ENCODE measurements at places on chromosomes 11 and 22.

DNA sequence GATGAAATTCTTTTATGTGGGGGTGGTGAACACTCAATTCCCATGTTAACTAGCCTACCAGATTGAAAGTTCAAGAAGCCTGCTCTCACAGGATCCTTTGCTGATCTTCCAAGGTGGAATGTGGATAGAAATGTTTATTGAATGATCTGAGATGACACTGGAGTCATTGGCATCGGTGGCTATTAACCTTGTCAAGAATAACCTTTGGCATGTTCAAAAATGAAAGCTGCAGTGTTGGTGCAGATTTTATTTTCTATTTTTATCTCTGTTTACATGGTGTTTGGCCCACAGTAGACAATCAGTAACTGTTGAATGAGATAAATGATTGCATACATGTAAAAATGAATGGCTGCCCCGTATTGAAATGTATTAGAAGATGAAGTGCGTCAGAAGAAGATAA is 19.0 kb downstream of the MCAM start:
- no peak for DNase-seq

DNA sequence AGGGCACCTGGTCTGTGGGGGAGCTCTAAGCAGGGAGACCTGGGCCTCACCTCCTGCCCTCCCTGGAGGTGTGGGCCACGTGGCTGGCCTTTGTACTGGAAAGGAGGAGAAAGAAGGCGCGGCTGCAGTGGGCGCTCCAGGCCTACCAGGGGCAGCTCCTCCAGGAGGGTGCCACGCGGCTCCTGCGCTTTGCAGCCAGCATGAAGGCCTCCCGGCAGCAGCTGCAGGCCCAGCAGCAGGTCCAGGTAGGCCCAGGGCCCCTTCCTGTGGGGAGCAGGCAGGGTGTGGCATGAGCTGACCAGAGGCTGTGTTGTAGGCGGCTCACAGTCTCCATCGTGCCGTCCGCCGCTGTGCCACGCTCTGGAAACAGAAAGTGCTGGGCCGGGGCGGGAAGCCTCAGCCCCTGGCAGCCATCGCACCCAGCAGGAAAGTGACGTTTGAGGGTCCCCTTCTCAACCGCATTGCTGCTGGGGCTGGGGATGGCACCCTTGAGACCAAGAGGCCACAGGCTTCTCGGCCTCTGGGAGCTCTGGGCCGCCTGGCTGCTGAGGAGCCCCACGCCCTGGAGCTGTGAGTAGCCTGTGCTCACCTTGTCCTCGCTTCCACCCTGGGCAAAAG is 48.6 kb downstream of the PISD start:
- DNase-seq: no peak

DNA sequence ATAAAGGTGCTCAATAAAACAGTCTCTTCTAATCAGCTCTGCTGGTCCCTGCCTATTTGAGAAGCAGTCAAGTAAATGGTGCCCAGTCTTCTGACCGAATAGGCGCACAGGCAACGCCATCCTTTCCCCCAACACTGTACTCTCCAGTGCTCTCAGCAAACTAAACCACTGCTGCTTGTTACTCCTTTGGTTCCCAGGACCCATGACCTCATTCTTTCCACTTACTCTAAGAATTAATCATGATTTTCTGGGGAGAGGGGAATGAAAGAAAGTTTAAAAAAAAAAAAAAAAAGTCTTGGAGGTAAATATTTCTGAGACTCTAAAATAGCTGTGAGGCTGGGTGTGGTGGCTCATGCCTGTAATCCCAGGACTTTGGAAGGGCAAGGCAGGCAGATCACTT is 63.7 kb downstream of the SGSM3 start:
- DNase-seq: no peak

- DNase-seq: no peak
Measured at GRCh38 chr11:86243396-86243795, 1.2 kb upstream of the EED start.

DNA sequence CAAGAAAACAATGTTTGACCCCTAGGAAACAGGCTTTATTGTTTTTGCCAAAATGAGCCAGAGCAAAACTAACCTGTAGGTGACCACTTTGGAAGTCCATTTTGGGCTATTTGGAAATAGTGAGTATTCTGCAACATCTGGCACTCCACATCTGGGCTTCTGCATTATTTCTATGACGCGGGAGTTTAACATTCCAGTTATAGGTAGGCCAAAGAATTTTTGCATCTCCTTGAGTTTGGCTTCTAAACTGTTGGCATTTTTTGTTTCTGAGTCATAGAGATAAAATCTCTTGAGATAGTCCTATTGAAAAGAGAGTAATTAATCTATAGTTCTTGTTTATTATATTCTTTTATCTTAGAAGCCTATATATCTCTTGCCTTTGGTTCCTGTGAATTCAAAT is 2.9 kb downstream of the MMP7 start:
- no peak for DNase-seq

- no peak for DNase-seq
Measured at GRCh38 chr11:118002541-118003423, 16.6 kb downstream of the IL10RA start.

DNA sequence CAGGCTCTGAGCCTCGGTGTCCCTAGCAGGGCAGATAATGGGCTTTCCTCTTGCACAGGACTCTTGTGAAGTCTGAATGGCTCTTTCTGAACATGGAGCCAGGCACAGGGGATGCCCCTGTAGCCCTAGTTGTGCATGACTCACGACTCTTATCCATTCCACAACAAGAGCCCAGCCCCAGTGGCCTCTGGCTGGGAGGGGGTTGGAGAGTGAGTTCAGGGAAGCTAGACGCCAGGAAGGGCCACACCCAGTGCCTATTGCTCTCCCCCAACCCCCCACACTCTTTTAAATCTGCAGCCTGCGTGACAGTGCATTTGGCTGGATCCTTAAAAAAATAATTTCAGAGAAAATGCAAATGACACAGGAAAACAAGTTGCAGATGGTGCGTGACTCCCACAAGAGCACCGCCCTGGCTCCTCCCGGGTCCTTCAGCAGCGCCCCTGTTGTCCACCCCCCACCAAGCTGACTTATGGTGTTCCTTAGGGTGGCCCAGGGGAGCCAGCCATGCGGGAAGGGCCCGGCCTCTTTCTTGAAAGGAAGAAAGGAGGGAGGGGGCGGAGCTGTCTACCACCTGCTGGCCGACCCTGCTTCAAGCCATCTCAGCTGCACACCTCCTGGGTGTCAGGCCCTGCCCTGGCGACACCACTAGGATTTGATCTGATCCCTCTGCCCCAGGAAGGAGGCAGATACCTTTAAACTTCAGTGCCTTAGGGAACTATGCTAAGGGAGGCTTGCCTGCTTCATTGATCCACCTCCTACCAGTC is 74.7 kb downstream of the MN1 start:
- DNase-seq: no peak

GRCh38 chr22:36921309-36922104 is 8.1 kb downstream of the CSF2RB start:
- DNase-seq: no peak

All from NCI-H1694 treated with DMSO at 0.1 percent for 48 hours (cell line).